ENCODE measurements at places on chromosomes 3 and 15. TPM values are rescaled to one million over a fixed set of nuclear protein-coding genes. Genes with fewer than 3 reads are reported as not detected.

Gene CLDN11
- 57.6 TPM for total RNA-seq

Gene RBP2
- total RNA-seq: not detected

Gene B3GALNT1
- 6.3 TPM for total RNA-seq

Gene TGM5
- 0.94 TPM for total RNA-seq

Gene OR5K4
- total RNA-seq: not detected

Gene SLC33A1
- total RNA-seq: 16.1 TPM

Gene PLSCR5
- total RNA-seq: not detected

Gene SLC24A5
- total RNA-seq: not detected

Gene SLC12A1
- not detected for total RNA-seq

Gene RPL4
- 3,086 TPM for total RNA-seq

Gene LRTM1
- total RNA-seq: not detected

Gene DPPA2
- not detected for total RNA-seq

Gene GRIP2
- total RNA-seq: 0.84 TPM

Gene PYGO1
- 8.6 TPM for total RNA-seq

Gene MESP2
- total RNA-seq: not detected

Gene ZNF662
- 3.8 TPM for total RNA-seq

Gene HDAC11
- total RNA-seq: 9.4 TPM

Gene PLCH1
- total RNA-seq: 0.19 TPM

Gene SI
- not detected for total RNA-seq

Gene DNAJA4
- total RNA-seq: 88.6 TPM
